ENCODE measurements at places on chromosomes 6 and 20.

GRCh38 chr20:23087587-23088251, 1.6 kb upstream of the CD93 start:
- DNase-seq = no peak

DNA sequence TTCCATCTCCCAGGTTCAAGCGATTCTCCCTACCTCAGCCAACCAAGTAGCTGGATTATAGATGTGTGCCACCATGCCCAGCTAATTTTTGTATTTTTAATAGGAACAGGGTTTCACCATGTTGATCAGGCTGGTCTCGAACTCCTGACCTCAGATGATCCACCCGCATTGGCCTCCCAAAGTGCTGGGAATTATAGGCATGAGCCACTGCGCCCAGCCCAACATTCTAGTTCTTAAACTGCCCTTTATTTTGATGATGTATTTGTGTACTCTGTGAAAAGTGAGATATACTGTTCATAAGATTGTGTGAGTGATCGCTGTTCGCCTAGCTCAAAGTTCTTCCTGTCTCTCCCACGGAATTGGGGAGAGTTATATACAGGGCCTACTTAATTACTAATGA, 93.1 kb downstream of the HFE start:
- DNase-seq = no peak

DNA sequence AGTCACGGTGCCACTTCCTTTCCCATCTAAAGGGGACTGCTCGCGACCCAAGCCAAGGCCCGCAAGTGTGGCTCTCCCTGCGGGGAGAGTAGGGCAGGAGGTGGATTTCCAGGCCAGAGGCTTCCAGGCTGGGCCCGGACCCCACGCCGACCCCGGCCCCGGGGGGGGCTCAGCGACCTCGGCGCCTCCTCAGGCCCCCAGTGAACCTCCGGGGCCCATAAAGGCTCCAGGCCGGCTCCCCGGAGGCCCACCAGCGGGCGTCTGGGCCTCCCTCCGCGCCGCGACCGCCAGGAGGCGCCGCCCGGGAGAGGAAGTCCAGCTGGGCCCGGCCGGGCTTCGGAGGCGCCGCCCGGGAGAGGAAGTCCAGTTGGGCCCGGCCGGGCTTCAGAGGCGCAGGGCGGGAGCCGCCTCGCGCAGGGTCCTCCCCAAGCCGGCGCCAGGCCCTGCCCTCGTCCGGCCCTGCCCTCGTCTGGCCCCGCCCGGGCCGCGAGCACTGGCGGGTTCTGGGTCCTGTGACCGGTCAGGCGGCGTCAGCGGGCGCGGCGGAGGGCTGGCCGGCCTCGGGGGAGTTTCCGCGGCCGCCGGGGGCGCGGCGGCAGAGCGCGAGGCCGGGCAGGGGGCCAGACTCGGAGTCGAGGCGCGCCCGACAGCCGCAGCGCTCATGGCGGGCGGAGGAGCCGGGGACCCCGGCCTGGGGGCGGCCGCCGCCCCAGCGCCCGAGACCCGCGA, at the start of gene RAB32:
TSS of gene RAB32 (plus strand) at position 623 of the 729 bp plus-strand sequence. CDS start at position 662, 39 bp downstream.
- DNase-seq = peak; percentile 49

DNA sequence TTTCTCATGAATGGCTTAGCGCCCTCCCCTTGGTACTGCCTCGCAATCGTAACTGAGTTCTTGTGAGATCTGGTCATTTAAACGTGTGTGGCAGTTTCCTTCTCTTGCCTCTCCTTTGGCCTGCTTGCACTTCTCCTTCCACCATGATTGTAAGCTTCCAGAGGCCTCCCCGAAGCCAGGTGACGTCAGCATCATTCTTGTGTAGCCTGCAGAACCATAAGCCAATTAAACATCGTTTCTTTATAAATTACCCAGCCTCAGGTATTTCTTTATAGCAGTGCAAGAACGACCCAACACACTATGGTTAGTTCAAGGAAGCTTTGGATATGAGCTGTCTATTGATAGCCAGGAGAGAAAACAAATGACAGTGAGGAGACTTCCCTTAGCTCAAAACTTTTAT, 29.5 kb upstream of the ADTRP start:
- no peak for DNase-seq

GRCh38 chr6:71056656-71057055, 99.8 kb upstream of the B3GAT2 start:
- no peak for DNase-seq

GRCh38 chr6:169212436-169212835, 41.2 kb downstream of the THBS2 start:
- no peak for DNase-seq

GRCh38 chr6:70133246-70133645, 169.6 kb downstream of the COL9A1 start:
- DNase-seq = no peak

- DNase-seq = no peak
Measured at GRCh38 chr6:30918670-30919069, 4.6 kb downstream of the VARS2 start.

- no peak for DNase-seq
Measured at GRCh38 chr6:135062735-135063134, 8.1 kb upstream of the HBS1L start.

DNA sequence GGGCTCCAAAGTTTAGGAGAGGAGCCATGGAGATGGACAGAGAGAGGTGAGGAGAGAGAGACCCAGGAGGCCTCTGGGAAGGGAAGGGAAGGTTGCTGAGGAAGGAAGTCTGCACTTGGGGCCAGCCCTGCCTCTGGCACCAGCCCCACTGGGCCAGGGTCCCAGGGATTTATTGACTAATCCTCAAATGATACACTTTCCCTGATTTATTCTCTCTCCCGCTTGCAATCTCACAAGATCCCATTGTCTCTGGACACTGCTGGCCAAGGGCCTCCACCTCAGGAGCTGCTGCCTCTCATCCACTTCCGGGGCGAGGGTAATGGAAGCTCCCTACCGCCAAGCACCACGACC, 43.6 kb upstream of the FOXP4 start:
- no peak for DNase-seq

DNA sequence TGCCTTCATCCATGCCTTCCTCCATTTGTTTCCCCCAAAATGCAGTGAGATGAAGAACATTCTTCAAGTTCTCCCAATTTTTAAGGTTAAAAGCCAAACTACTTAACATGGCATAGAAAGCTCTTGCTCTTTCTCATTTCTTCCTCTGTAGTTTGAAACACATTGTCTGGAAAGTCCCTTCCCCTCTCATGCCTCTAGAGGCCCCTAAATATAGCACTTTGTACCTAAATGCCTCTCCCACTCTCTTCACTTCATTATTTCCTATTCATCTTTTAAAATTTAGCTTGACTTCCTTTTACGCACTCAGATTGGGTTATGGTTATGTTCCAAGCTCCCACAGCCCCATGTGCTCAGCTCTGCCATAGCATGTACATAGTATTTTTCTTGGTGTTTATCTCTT, 389.3 kb downstream of the HDGFL1 start:
- DNase-seq = no peak

- no peak for DNase-seq
Measured at GRCh38 chr6:39786649-39787048, 5.5 kb upstream of the DAAM2 start.

DNA sequence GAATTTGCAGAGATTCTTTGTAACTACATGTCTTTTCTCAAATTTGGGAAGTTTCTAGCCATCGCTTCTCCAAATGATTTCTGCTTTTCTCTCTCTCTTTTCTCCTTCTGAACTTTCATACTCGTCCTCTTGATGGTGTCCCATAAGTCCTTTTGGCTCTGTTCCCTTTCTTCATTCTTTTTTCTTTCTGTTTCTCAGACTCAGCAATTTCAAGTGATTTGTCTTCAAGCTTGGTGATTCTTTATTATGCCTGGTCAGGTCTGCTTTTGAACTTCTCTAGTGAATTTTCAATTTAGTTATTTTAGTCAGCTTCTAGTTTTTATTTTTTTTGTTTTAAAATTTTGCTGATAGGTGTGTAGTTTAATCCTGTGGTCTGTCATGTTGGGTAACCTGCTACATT, 57.6 kb upstream of the EEF1E1 start:
- no peak for DNase-seq

GRCh38 chr6:114467931-114468330, 125.1 kb upstream of the HS3ST5 start:
- DNase-seq = no peak
